ENCODE measurements at places on chromosomes 16 and 17. TPM values are rescaled to one million over a fixed set of nuclear protein-coding genes. Genes with fewer than 3 reads are reported as not detected.

IRX3 gene
- total RNA-seq, result not detected

FLCN gene
- 68.9 TPM for total RNA-seq

PRSS27 gene
- total RNA-seq, result 0.60 TPM

KRTAP2-3 gene
- not detected for total RNA-seq

C16orf54 gene
- total RNA-seq, result not detected

KRT28 gene
- not detected for total RNA-seq

Measured in endothelial cell of umbilical vein (primary cell).